ENCODE measurements at places on chromosomes 2 and 18.

DNA sequence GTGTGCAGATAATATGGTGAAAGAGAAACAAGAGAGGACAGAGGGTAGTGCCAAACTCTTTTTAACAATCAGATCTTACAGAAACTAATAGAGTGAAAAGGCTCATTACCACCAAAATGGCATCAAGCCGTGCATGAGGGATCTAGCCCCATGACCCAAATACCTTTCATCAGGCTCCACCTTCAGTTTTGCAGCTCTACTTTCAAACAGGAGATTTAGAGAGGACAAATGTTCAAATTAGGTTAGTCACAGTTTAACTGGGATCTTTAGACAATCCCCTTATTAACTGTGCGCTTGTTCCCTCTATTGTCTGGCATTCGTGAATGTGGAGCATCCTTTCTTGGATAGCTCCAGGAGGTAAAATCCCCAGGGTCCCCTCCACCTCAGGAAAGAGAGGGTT lies 1209.3 kb upstream of the CHAC2 start:
- DNase-seq = no peak

- no peak for DNase-seq
Observed at GRCh38 chr2:226758921-226759640, 40.5 kb downstream of the IRS1 start.

DNA sequence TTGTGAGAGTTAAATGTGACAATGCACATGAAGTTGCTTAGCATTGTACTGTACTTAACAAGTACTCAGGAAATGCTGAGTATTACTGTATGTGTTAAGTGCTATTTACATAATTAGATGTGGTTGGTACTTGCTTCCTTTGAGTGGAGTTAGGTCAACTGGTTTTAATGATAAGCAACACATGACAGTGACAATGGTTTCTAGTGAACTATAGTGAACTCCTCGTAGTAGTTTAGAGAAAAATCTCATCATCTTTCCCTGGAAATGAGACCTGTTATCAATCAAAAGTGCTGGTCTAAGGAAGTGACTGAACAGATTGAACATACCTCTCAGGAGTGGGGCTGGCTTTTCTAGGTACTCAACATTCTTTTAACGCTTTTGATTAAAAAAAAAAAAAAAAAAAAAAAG lies 29.2 kb upstream of the ZDBF2 start:
- no peak for DNase-seq

- DNase-seq = no peak
Observed at GRCh38 chr2:8677646-8678592, 3.9 kb upstream of the ID2 start.

DNA sequence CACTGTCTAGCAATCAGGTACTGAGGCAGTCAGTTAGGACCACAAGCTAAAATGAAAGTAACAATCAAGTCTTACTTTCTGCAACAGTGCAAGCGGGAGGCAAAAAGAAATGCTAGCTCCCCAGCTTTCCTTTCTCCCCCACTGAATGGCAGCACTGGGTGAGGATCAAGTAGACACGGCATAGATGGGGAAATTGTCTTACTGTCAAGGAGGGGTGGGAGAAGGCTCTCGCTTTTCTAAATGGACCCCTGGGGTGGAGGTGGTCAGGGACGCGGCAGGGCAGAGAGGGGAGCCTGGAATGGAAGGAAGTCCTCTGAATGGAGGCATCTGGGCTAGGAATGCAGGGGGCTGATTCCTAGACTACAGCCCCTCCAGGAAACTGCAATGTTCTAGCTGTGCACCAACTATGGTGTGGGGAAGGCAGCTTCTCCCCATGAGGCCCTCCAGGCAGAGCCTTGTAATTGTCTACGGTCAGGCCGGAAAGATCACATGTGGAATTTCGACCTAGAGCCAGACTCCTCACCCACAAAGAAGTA lies 24.3 kb downstream of the METTL8 start:
- no peak for DNase-seq

DNA sequence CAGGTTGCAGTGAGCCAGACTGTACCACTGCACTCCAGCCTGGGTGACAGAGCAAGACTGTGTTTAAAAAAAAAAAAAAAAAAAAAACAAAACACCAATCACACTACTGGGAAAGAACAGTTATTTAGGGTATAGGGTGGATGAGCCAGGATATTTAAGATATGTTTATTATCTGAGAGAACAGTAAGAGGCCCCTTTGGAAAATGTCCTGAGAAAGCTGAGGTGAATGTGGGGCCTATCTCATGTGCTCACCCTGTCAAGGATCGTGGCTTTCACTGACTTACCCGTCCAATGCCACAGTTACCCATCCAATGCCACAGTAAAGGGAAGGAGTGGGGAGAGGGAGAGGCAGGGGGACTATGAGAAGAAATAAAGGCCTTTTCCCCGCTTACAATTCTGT lies 19.9 kb upstream of the ENOSF1 start:
- DNase-seq = no peak

DNA sequence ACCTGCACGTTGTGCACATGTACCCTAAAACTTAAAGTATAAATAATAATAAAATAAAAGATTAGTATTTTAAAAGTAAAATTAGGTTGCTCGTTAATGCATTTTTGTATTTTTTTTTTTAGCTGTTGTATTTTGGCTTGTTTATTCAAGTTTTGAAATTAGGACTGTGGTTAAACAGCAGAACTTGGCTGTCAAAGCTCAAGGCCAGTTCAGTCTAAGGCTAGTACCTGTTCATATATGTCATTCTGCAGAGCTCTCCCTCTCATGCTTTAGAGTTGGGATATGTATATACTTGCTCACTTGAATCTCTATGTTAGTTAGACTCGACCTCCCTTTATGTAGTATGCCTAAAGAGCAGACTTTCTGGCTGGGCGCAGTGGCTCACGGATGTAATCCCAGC lies 32.7 kb downstream of the MOB4 start:
- no peak for DNase-seq

DNA sequence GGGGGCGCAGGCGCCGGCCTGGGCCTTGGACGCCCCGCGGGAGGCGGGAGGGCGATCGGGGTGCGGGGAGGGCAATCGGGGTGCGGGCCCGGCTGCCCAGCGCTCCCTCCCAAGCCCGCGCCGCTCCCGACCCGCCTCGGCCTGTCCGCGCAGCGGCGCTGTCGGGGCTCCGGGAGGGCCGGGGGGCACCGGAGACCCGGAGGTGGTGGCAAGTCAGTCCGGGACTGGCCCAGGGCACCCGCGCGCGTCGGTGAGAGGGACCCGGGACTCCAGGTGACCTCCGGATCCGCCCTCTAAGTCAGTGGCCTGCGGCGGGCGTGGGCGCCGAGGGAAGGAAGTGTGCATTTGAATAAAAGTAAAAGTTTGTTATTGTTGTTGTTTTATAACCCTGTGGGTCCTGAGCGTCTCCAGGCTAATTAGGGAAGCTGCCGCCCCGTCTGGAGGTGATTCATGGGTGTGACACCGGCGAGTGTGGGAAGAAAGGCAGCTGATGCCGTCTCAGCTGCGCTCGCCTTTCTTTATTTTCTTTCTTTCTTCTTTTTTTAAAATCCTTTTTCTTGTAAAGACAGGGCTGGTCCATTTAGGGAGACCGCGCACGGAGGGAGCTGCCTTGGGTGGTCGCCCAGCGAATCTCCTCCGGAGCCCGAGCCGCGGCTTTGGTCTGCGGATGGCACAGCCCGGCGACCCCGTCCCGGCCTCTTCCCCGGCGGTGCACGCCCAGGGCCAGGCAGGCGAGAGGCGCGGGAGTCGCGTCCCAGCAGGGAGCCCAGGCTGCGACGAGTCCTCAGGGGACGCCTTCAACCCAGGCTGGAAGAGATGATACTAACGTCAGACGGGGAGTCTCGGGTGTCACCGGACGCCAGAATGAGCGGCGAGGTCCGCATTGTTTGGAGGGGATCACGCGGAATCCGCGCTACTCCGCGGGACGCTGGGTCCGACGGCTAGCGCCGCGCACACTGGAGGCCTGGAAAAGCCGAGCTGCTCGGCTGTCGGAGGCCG lies 627 bp upstream of the CRACDL start:
- DNase-seq = peak; percentile 5

GRCh38 chr2:29920631-29921559 lies 491 bp downstream of the ALK start:
- no peak for DNase-seq

DNA sequence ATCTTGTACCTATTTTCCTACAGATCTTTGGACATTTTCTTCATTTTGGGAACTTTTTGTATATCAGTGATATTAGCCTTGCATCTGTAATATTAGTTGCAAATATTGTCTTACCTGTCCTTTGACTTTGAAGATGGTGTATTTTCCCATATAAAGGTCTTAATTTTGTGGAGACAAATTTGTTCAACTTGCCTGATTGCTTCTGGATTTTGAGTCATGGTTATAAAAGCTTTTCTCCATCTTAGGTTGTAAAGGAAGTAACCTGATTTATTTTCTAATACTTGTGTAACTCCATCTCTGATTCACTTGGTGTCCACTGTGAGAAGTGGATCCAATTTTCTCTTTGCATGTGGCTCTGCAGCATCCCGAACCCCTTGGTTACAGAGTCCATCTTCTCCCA lies 97.7 kb upstream of the OTOS start:
- no peak for DNase-seq

GRCh38 chr2:193199322-193199721 lies 1004.6 kb upstream of the TMEFF2 start:
- no peak for DNase-seq

GRCh38 chr18:74128159-74128558 lies 19.5 kb downstream of the FBXO15 start:
- no peak for DNase-seq

DNA sequence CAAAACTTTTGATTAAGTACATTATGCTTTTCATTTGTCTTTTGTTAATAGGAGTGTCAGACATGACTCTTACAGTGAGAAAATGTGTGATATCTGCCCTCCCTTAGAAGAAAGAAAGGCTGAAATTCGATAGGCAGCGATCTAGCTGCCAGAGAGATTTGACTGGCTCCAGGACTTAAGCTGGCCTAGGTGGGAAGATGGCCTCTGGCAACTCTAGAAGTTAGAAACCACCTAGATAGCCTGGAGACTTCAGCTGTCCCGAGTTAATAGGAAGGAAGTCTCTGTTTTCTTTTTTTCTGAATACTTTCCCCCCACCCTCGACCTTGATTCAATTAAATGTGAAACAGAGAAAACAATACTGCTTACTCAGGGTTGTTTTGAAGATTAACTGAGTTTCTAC lies 1194.7 kb upstream of the CRIM1 start:
- no peak for DNase-seq

- DNase-seq = no peak
Observed at GRCh38 chr2:229514273-229514895, 200.0 kb downstream of the DNER start.

- no peak for DNase-seq
Observed at GRCh38 chr2:71930049-71930681, 217.5 kb downstream of the CYP26B1 start.

GRCh38 chr2:159968279-159968900 lies 94.0 kb downstream of the PLA2R1 start:
- peak; percentile 83 for DNase-seq

DNA sequence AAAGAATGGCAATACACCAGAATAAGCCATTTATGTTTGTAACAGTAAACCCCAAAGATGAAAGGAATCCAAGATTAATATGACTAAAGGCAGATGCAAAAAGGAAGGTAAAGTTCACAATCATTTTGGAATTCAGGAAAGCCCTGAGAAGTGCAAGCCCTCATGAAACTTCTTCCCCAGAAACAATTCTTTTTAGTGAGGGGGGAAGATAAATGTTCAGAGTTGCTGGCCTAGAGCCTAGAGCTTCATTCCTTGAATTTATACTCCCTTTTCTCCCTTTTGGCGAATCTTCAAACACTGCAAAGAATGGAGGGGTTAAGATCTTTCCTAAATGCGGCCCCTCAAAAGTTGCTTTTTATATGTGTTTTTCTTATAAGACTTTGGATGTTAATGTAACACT lies 368.8 kb downstream of the MEIS1 start:
- DNase-seq = no peak

DNA sequence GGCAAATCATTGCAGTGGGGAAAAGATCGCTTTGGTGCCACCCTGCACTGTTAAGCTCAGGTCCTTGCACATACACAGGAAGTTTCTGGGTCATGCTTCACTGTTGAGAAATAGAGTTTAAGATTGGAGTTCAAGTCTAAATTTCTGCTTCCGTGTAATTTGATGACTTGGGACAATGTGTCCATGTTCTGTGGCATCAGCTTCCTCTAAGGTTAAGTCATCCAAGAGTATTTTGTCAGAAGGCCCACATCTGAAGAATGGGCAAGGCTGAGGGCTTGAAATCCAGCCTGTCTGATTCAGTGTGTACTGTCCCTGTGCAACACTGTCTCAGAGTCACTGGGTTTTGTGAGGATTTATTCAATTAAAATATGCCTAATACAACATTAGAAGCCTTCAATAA lies 880.7 kb downstream of the SUCLG1 start:
- peak; percentile 43 for DNase-seq

GRCh38 chr2:181457121-181457740 lies at the start of gene ITGA4:
TSS of gene ITGA4 (plus strand) at chr2:181457386. CDS start at chr2:181457655, 269 bp downstream.
- peak; percentile 86 for DNase-seq

GRCh38 chr2:233997707-233998106 lies 52.8 kb upstream of the SPP2 start:
- no peak for DNase-seq

DNA sequence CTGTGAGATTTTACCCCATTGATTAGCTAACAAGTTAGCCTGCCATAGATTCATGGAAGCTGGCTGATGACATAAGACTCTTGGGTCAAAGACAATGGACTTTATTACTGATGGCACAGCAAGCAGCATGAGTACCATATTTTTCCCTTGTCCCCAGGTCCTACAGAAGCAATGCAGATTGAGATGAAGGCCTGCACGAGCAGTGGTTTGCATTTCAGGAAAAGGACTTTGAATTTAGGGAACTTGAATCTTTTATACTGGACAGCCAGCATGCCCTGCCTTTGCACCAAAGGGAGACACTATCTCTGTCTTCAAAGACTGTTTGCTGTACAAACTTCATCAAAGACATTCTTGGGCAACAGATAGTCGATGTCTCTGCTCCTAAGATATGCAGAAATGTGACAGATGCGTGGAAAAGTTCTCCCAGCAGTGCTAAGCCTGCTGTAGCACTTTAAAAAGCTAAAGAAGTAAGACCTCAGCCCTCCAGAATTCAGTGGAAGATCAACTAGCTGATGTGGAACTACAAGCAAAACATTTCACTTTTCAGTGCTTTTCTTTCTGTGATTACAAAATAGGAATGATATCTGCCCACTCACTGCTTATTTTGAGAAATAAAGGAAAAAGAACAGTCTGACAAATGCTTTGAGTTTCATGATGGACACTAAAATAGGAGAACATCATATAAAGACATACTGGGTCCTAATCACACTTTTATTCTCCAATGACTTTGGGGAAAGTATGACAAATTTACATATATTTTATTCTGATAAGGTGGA lies 44.4 kb upstream of the TANK start:
- DNase-seq = no peak

DNA sequence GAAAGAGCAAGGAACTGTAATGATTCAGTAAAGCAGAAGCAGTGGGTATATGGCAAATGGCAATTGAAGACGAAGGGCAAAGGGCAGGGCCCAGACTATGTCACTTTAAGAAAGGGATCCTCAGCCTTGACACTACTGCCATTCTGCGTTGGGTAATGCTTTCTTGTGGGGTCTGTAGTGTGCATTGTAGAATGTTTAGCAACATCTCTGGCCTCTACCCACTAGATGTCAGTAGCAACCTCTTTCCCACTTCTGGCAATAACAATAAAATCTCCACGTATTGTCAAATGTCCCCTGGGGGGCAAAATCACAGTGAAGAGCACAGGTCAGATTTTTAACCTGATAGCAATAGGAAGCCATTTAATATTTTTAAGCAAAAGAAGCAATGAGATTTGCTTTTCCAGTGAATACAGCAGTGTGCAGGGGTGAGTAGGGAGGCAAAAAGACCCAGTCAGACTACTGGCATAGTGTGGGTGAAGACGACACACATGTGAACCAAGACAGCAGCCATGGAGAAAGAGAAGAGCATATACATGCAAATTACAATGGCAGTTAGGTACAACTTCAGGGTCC lies 209.5 kb downstream of the DYM start:
- DNase-seq = peak; percentile 71

- no peak for DNase-seq
Observed at GRCh38 chr2:240436683-240437550, 1.5 kb downstream of the GPC1 start.
